ENCODE measurements at places on chromosomes 7 and 10.

DNA sequence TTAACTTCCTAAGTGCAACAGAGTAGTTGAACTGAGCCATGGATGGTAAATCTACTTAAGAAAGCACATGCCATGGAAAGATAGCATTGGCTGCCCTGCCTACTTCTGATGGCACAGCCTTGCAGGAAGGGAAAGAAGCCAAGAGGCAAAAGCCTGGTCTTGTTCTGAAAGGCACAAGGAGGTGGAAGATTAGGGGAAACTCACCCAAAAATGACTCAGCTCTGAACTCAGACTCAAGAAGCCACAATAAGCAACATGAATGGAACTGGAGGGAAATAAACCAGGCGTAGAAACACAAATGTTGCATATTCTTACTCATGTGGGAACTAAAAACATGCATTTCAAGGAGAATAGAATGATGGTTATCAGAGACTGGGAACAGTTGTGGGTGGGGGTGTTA, 20.8 kb upstream of the ALOX5 start:
- DNase-seq = no peak

DNA sequence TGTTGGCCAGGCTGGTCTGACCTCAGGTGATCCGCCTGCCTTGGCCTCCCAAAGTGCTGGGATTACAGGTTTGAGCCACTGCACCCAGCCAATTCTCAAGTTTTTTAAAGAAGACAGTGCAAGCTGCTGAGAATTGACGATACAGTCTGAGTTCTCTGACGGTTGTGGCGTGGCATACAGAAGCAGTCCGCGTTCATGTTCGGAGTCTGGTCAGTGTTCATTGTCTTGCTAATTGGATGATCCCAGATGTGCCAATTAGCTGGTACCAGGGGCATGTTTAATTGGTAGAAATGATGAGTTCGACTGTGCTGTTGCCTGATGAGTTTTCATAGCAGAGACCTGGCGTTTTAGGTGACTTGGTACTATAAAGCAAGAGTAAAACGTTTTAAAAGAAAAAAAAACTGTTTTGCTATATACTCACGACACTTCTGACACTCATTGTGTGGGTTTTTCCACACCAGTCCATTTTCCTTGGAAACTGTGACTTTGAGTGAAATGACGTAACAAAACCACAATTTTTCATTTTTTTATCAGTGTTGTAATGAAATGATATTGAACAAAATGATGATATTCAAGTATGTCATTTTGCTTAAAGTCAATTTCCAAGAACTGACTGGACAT, 32.3 kb downstream of the CAMK1D start:
- DNase-seq = no peak

DNA sequence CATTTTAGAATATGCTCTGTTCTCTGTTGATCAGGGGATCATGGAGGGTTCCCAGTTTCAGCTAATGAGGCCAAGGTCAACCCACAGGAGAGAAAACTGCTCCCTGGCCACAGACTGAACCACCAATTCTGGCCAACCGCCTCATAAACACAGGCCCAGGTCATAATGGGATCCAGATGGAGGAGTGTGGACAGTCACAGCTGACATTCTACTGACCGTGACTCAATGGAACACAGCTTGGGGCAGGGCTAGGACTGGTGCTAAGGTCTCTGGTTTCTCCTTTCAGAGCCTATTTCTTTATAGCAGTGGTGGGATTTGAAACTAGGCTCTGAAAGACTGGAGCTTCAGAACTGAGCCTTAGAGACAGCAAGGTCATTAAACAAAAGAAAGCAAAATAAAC, 68.3 kb downstream of the HIPK2 start:
- DNase-seq = no peak

- DNase-seq = no peak
Observed at GRCh38 chr7:121005996-121006584, 17.6 kb downstream of the CPED1 start.

DNA sequence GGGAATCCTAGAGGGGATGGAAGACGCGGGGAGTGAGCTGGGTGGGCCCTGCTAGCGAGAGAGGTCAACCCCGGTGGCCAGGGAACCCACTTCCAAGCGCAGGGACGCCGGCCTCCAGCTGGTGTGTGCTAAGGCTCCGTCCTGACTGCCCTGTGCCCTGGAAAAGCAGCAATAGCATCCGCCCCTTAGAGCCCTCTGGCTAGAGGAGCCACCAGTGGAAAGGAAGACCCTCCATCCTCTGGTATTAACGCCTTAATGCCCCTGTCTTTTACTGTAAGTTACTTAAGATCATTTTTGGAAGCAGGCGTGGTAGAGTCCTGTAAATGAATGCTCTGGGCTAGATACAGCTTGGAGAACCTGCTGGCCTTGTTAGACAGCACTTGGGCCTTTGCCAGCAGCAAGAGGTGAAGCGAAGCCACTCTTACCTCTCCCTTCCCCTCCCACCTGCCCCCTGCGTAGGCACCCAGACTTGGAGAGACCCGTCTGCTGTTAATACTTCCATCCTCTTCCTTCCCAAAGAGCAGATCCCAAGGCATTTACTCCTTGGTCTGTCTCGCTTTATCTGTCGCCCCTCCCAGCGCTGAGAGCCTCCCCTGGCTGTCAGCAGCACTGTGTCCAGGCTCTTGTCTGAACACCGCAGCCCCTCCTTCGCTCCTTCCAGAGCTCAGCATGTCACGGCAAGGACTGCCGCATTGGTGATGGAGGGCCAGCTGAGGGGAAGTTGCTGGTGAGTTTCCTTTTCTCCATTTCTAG, 4.6 kb downstream of the REPIN1 start:
- DNase-seq = no peak

GRCh38 chr10:79275431-79275851, 71.8 kb upstream of the PPIF start:
- peak; percentile 66 for DNase-seq

- DNase-seq = no peak
Observed at GRCh38 chr10:98646998-98647917, 200.5 kb upstream of the HPS1 start.

DNA sequence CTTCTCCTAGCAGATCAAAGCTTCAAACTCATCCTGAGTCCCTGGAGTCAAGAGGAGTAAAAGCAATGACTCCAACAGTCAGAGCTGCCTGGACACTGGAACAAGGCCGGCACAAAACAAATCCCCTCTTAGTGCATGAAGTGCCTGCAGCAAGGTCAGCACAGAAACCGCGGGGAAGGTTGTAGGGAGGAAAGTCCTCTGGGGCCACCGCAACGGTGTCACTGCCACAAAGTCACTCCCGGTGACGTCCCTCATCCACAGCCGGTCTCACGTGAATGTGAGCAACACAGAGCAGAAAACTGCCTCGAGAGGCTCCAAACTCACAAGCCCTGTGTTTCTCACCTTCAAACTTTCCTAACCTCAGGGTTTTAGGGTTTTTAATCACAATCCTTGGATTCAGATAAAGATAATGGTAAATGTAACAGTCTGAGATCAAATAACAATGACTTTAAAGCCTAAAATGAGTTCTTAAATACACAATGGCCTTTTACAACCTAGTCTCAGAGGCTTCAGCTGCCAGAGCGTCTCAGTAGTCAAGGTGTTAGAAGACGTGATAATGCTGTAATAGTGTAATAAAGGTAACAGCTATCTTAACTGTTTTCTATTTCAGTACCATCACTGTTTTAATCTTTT, 274.3 kb downstream of the ZMYND11 start:
- no peak for DNase-seq

DNA sequence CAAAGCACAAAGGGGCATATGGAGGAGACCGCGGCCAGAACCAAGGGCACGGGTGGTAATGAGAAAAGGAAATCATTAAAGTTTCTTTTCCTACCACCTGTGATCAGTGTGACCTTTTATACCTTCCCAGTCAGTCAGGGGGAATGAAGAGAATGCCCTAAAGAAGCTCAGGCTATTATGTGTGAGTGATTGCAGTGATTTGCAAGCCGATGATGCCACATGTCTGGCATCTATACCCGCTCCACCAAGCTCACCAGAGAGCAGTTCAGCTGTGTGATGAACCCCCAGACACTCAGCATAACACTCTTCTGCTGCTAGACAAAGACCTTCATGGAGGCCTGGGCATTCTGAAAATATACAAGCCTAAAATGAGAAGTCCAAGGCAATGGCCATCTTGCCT, 106.2 kb upstream of the AGK start:
- no peak for DNase-seq

DNA sequence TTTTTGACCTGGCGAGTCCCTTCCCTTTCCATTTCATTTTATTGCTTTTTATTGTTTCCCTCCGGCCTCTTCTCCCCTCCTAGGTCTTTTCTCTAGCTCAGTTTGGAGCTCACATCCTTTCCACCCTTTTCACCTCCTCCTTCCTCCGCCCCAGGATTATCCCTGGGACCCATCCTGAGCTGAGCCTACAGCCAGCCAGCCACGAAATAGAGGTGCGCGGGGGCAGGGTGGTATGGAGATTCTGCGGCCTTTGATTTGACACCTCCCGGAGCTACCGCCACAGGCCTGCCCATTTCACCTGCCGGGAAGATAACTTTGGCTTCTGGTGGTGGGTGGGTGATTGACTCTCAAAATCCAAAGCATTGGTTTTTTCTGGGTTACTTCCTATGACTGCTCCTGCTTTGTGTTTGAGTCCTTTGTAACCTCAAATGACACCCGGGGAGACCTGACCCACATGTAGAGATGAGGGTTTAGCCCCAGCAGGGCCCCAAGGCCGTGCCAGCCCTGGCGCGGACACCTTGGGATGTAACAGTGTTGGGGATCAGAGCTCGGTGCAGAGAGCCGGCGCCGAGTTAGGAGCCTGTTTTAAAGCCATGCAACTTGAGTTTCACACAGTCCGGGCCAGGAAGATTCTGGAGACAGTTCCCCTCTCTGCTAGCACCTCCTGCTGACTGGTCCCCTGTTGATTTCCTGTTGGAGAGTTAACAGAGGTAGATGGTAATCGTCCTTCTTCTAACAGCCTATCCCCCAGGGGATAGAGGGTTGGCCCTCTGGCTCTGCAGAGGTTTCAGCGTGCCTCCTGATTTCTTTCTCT, 1.5 kb downstream of the DUSP5 start:
- DNase-seq = peak; percentile 27

Data from nucleus accumbens (tissue), 56 donors.